ENCODE measurements at places on chromosomes 4 and X.

DNA sequence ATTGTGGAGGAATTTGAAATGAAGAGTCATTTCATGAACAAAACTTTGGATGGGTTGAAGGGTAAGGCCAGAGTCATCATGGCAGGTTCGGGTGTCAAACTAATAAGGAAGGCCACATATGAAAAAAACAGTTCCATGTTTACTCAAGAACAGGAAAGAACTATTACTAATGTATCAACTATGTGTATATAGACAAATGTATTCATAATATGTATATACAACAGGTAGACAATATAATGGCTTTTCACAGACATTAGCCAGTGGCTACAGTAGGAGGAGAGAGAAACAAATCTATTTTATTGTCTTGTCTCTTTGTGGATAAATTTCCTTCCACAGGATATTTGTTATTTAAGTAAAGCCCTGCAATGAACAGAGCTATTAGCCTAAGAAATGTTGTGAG, 101.1 kb downstream of the CBLL2 start:
- DNase-seq = no peak

DNA sequence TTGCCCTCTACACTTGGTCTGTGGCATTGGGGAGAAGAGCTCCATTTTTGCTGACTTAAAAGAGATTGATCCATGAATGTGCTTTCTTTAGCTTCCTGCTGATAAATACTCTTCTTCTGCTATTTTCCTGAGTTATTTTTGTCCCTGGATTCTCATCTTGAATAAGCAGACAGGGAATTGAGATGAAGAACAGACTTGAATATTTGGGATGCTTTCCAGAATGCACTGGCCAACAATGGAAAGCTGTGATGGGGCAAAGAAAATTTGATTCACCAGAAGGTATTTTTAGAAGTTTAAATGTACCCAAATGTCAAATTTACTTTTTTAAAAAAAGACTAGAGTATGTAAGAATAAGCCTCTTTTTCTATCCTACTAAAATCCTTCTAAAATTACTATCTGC, 309.9 kb upstream of the PPP1R2C start:
- DNase-seq = no peak

DNA sequence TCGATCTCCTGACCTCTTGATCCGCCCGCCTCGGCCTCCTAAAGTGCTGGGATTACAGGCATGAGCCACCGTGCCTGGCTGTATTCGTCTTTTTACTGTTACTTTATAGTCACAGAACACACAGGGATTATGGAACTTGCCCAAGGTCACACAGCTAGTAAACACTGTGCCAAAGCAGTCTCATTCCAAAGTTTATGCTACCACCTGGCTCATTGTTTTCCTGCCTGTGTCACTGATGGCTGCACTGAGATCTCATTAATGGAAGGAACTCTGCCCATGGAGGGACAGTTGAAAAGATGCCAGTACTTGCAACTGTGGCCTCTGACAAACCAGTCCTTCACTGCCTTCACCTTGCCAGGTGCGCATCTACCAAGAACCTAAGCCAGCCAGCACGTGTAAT, 517.7 kb downstream of the BCOR start:
- DNase-seq = no peak

- no peak for DNase-seq
Observed at GRCh38 chrX:17758382-17758781, 21.1 kb downstream of the SCML1 start.

DNA sequence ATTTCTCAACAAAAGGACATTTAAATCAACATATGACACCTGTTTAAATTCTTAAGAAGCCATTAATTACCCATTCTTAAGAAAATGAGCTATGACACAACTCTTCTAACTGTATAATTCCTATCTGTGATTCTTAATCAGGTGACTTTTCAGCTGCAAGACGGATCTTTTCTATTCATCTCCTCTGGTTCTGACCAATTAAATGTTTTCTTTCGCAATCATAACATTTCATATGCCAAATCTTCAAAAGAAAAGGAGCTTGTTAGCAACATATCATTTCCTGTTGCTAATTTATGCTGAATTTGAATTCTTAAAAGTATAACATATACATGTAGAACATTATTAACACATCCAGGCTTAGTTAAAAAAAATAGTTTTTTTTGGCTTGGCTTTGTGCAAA, 62.5 kb downstream of the SEL1L3 start:
- DNase-seq = no peak

GRCh38 chr4:5905714-5906113, 12.8 kb upstream of the CRMP1 start:
- no peak for DNase-seq

GRCh38 chrX:75748431-75748830, 36.6 kb downstream of the MAGEE2 start:
- DNase-seq = no peak

DNA sequence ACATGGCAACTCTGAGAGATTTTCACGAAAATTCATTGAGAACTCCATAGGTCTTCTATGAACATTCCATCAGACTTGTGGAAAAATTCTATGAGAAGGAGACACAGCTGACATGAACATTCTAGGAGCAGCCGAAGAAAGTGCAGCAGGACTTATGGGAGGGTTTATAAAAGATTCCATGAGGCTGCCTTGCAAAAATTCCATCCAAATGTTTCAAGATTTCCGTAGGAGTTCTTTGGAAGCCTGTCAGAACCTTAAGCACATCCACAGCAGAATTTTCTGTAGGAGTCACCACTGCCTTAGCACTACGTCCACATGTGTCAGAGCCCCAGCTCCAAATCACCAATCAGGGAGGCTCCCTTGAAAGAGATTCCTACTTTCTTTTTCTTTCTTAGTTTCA, 67.0 kb upstream of the MSX1 start:
- DNase-seq = peak; percentile 37

GRCh38 chr4:179328627-179329026, 1886.4 kb upstream of the AGA start:
- DNase-seq = no peak

- no peak for DNase-seq
Observed at GRCh38 chr4:6341696-6342095, 72.0 kb downstream of the WFS1 start.

DNA sequence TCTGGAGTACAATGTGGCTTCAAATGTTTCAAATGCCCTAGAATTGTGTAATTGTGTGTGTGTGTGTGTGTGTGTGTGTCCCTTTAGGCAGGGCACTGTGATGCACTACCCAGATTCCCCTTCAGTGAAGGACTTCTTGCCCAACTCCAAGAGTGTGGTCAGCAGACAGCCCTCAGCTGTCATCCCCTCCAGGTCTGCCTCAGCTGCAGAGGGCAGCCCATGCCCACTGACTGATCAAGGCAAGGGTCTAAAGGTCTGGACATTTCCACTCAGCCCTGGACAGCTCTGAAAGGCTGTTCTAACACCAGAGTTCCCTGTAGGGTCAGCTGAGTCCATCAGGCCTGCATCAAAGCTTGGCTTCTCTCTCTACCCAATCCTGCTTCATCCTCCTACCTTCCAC, 83.9 kb upstream of the USP9X start:
- no peak for DNase-seq

GRCh38 chrX:15399962-15400391, 15.8 kb upstream of the VEGFD start:
- DNase-seq = no peak

- DNase-seq = peak; percentile 69
Observed at GRCh38 chr4:155419266-155419665, 42.5 kb upstream of the MAP9 start.
